ELF-1 (cell line): ENCODE measurements at places on chromosomes 2 and 18.

DNA sequence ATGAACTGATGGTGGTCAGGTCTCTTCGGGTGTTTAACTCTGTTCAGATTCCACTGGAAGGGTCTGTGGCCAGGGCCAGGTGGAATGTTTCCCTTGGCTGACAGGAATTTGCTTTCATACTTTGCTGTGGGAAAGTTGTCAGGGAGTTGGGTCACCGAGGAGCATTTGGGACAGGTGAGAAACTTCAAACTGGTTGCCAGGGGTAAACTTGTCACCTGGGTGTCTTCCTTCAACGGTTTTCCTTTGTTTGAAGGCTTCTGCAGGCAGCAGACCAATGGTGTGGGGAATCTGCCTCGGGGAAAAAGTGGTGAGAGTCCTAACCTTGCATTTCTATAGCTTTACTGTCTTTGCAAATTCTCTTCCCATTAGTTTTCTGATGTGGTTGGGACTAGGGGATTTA lies 92.2 kb downstream of the TGFA start:
- DNase-seq = peak; percentile 75

GRCh38 chr2:21043744-21044532 lies at the start of gene APOB:
Gene APOB, minus strand, starts transcription at chr2:21044073. Its CDS starts 128 bp downstream, at chr2:21043945.
- peak; percentile 61 for DNase-seq

DNA sequence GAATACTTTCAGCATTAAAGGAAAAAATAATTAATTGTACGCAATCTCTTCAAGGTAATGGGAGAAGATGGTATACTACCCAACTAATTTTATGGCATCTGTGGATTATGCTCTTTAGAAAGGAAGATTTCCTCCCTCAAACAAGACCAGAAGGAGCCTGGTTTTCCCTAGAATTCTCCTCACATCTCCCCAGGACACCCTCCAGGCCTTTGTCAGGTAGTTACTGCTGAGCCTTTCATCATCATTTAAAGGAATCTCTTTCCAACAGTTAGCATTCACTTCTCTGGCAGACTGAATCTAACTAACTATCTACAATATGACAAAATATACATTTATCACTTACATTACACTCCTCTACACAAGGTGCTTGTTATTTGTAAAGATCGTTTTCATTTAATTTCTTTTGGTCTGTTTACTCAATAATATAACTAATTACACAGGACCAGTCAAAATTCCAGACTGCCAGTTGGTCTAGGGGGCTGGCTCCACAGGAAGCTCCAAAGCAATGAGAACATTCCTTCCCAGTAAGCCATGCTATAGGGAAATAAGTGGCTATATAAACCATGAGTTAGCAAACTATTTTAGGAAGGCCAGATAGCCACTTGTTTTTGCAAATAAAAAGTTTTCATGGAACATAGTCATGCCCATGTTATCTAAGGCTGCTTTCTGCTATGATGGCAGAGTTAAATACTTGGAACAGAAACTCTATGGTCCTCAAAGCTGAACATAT lies 19.1 kb downstream of the ZNF24 start:
- DNase-seq = peak; percentile 34

- peak; percentile 57 for DNase-seq
These were observed 35.2 kb upstream of the NAPG start for GRCh38 chr18:10490401-10491165.

DNA sequence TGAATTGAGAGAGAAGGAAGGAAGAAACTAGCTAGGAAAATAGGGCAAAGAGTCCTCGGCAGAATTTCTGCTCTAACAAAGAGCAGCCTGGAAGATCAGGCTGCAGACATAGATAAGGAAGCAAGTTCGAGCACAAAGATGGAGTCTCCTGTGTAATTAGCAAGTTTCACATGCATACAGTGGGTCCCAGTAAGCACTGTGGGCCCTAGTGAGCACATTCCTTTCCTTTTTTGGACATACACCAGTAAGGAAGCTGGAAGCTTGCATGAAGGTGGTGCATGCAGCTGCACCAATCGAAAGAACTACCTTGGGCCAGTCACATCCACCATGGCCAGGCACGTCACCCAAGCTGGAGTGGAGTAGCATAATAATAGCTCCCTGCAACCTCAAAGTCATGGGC lies 109.7 kb downstream of the NOL4 start:
- DNase-seq = peak; percentile 13

- DNase-seq = no peak
These were observed 142.7 kb upstream of the CREB1 start for GRCh38 chr2:207387001-207387571.

DNA sequence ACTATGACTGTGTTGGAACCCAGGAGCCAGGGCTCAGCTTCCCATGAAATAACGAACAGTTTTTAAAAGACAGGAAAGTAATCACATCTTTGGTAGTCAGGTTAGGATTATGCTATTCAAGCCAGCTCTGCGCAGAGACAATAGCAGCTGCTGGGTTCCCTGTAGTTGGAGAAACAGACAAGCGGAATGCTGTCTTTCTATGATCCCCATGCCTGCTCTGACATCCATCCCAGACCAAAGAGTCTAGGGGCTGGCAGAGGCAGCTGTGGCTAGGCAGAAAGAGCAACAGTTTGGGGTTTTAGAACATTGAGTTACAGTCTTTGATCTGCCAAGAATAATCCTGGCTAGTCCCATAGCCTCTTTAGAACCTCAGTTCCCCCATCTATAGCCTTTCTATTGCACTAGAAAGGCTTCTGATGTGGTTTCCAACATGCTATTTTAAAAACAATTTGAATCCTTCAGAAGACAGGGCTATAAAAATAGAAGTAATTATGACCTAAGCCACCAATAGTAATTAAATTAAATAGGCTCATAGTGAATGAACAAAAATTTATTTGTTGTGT lies 146.8 kb downstream of the MTX2 start:
- no peak for DNase-seq

DNA sequence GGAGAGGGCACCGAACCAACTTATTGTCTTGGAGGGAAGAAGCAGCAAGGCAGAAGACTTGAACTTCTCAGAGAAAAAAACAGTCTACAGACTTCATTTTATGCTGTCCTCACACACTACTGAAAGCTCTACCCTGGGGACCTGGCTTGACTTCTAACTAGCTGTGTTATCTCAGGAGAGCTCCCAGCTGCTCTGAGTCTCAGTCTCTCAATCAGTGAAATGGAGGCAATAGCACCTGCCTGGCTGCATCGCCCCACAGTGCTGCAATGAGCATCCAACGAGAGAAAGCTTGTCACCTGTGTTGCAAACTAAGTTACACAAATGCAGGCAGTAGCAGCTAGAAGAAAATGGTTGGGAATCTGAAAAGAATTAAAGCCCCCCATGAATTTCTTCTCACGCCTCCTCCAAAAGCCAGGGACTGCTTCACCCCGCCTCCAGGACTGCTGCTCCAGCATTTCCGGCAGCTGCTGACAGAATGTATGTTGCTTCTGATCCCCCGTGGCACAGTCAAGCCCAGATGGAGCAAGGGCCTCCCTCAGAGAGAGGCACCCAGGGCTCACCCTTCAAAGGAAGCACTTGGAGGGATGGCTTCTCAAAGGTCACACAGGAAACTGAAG lies 116.3 kb downstream of the BCL11A start:
- no peak for DNase-seq

- no peak for DNase-seq
These were observed 349.8 kb downstream of the LPIN1 start for GRCh38 chr2:12096051-12096787.

- no peak for DNase-seq
These were observed 1042.3 kb upstream of the NRXN1 start for GRCh38 chr2:52074130-52074719.

DNA sequence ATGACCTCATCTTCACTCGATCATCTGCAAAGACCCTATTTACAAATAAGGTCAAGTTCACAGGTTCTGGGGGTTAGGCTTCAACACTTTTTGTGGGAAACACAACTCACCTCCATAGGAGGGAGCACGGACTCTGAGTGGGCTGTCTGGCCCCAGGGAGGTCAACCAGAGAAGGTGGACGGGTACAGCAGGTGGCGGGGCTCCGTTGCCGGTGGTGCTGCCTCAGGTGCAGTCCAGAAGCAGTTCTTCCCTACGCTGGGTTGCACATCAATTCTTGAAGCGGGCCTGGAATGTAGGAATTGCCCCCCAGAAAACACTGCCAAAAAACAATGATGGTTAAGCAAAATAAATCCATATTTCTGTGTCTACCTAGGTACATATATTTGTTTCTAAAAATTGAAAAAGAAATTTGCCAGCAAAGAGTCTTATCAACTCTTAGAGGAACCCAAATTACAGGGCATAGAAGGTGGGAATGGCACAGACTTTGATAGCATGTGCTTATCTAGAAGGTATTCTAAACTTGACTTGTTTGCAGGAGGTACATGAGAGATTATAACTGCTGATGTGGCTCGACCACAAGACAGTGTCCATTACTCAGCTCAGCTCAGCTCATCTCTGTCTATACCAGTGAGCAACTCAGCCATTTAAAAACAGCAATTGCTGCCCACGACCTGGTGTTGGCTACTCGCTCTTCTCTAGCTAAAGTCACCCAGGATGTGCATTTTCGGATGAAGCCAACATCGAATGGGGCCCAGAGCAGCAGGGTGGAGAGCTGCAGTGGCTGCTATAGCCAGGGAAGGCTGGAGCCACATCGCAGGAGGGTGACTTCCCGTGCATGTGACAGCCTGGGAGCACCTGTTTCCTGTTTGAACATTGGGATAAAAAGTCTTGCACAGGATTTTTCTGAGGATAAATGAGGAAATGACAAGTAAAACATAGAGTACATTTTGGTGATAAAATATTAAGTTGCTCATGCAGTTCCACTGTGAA lies 128.7 kb downstream of the RNF144A start:
- DNase-seq = no peak

DNA sequence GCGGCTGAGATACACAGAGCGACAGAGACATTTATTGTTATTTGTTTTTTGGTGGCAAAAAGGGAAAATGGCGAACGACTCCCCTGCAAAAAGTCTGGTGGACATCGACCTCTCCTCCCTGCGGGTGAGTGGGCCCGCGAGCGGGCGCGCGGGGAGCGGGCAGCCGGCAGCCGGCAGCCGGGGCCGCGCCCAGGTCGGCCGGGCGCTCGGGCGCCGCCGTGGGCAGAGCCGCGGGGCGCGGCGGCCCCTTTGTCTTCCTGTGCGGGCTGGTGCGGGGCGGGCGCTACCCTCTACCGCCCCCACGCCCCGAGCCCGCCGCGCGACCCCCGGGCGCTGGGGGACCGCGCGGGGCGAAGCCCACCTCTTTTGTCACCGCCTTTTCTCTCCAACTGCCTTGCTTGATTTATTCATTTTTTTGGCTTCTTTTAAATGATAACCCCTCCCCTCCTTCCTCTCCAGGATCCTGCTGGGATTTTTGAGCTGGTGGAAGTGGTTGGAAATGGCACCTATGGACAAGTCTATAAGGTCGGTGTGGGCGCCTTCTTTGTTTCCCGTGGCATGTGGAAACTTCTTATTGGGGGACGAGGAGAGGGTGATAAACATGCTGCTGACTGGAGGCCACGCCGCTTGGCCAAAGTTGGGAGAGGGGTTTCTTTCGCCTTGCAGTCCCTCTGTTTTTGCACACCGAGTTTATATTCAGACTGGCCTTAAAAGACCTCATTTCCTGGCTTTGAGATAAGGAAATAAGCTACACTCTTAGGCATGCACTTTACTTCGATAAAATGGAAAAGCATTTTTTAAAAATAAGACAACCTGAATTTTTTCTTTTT lies 722 bp downstream of the MAP4K4 start:
- peak; percentile 44 for DNase-seq

DNA sequence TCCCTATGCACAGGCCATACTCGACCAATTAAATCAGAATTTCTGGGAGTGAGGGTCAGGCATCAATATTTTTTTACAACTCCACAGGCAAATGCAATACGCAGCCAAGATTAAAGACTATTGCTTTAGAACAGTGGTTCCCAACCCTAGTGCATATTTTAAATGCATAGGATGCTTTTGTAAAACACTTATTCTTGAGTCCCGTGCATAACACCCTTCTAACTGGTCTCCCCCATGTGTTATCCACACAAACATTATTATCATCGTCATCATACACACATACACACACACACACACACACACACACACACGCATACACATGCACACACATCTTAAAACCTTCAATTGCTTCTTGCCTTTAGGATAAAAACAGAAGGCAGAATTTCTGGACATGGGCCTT lies 145.0 kb upstream of the PELI1 start:
- DNase-seq = no peak

DNA sequence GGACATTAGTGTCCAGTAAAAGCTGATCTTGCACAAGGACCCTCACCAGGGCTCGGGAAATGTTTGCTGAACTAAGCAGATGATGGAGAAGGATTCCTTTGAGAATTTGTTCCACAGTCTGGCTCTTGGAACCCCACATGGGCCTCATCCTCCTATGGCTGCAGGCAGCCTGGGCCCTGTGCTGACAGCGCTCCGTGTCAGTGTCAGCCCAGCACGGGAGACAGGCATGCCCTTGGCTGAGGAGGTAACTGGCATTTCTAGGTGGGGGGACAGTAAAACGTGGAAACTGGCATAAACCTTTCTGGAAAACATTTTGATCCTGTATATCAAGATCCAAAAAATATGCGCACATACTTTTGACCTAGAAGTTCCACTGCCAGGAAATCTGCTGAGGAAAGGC lies 10.5 kb downstream of the PTMA start:
- DNase-seq = no peak

- DNase-seq = no peak
These were observed 44.9 kb upstream of the SMIM21 start for GRCh38 chr18:75472396-75472795.

- no peak for DNase-seq
These were observed 60.7 kb upstream of the ZNF532 start for GRCh38 chr18:58803978-58804377.

- DNase-seq = no peak
These were observed 1.8 kb downstream of the MAL start for GRCh38 chr2:95027369-95027720.

GRCh38 chr2:128314348-128315121 lies 4.1 kb downstream of the HS6ST1 start:
- DNase-seq = peak; percentile 2

DNA sequence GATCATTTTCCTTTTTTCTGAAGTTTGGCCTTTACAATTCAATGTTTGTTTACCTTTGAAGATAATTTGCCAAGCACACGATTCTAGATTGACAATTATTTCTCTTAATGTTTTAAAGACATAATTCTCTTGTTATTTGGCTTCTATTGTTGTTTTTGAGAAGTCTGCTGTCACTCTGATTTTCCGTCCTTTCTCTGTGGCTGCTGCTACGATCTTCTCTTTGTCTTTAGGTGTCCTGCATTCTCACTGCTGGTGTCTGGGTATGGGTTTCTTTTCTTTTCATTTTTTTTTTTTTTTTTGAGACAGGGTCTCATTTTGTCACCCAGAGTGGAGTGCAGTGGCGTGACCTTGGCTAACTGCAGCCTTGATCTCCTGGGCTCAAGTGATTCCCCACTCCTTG lies 15.1 kb upstream of the FAM228A start:
- no peak for DNase-seq

DNA sequence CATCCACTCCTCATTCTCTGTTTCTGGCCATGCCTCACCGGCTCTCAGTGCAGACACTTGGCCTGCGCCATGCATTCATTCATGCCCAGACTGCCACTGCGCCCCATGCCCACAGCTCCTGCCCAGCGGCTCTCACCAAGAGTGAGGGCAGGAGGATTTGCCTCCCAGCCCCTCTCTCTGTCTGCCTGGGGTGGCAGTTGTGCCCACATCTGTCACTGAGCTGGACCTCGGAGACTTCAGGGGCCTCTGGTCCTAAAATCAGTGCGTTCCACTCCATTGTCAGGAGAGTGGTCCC lies 75.1 kb downstream of the CIB4 start:
- DNase-seq = no peak
